Suppressor macrophage (primary cell): ENCODE measurements at places on chromosomes 4 and X.

DNA sequence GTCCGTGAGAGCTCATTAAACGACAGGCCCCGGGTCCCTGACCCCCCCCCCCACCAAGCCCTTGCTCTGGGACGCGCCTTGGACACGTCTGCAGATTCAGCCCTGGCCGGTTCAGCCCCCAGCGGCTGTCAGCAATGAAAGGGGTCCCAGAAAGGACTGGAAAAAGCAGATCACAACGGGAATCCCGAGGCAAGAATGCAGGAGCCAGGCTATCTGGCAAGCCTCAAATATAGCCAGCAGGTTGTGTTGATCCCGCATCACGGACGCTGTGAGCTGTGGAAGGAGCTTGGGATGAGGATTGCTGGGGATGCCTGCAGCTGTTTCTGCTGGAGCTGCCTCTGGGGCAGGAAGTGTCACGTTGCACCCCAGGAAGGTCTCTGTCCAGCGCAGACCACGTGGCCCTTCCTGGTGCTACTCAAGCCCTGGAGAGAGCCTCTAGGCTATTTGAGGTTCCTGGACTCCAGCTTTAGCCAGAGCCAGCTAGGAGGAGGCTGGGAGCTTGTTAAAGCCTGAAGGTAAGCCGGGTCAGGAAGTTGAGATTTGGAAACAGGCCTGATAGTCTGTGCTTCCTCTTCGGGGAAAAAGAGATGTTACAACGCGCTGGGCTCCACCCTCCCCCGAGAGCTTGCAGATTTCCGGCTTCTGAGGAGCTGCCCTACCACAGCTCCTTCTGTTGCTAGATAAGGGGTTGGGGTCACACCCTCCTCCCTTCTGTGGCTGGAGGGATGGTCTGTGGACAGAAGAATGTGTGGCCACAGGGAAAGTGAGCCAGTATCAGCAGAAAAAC, 19.3 kb upstream of the CSF2RA start:
- DNase-seq: peak; percentile 91

GRCh38 chr4:40957281-40957680, 207.5 kb downstream of the NSUN7 start:
- DNase-seq: no peak

DNA sequence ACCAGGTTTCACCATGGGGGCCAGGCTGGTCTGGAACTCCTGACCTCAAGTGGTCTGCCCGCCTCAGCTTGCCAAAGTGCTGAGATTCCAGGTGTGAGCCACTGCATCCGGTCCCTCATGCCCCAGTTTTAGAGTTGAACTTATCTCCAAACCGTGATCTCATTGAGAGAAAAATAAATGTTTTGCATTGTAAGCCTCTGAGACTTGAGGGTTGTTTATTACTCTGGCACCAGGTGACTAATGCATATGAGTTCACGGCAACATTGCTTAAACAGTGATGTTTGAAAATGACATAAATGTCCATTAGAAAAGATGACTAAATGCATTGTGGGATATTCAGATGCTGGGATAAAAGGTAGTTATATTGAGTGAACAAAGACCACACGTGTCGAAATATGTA, 22.9 kb upstream of the FAT1 start:
- no peak for DNase-seq

- no peak for DNase-seq
Measured at GRCh38 chr4:138062929-138063328, 179.2 kb downstream of the SLC7A11 start.

- DNase-seq: no peak
Measured at GRCh38 chr4:48566034-48566384, 76.0 kb downstream of the ZAR1 start.

DNA sequence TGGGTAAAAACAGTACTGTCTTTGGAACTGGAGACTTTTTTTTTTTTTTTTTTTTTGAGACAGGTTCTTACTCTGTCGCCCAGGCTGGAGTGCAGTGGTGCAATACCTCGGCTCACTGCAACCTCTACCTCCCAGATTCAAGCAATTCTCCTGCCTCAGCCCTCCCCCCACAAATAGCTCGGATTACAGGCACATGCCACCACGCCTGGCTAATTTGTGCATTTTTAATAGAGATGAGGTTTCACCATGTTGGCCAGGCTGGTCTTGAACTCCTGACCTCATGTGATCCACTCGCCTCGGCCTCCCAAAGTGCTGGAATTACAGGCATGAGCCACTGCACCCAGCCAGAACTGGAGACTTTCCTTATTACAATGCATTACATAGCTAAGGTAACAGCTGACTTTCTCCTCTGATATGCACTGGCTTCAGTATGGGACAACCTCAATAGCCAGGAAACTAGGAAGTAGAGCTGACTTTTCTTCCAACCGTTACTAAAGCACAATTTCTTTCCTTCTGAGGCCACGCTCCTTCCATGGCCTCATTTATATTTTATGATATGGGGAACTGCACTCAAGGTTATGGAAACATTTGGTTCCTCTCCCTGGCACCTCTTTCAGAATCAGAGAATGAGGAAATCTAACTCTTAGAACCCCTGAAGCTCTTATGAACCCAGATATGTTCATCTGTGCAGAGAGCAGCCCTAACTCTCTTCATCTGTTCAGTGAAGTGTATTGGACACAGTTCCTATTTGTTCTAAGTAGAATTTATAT, 53.5 kb upstream of the FAM9B start:
- peak; percentile 10 for DNase-seq

- no peak for DNase-seq
Measured at GRCh38 chrX:109614951-109615350, 10.0 kb downstream of the KCNE5 start.

GRCh38 chr4:71270901-71271300, 67.9 kb upstream of the SLC4A4 start:
- peak; percentile 19 for DNase-seq

- no peak for DNase-seq
Measured at GRCh38 chrX:139554991-139555675, 24.6 kb downstream of the F9 start.

GRCh38 chr4:65968831-65969558, 298.7 kb upstream of the EPHA5 start:
- no peak for DNase-seq

GRCh38 chr4:2356123-2357069, 62.0 kb downstream of the ZFYVE28 start:
- no peak for DNase-seq

GRCh38 chr4:145909281-145909715, 29.3 kb downstream of the ZNF827 start:
- DNase-seq: peak; percentile 16

- DNase-seq: no peak
Measured at GRCh38 chrX:66833426-66833825, 194.5 kb upstream of the EDA2R start.
